AG20443 (cell line): ENCODE measurements at places on chromosomes 1 and 21.

DNA sequence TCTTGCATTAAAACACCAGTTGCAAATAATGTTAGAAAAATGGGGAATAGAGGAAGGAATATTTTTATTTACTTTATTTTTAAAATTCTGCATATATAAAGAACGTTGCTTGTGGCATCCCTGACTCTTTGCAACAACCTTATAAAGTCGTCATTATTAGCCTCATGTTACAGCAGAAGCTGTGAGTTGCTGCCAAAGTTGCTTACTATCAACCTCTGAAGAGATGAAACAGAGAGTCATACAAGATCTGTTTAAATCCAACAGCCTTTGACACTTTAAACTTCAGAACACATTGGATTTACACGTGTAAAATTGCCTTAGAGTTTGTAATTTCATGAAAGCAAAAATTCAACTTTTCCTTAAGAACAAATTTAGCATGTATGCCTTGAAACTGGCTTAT lies 221.9 kb downstream of the MRPL39 start:
- DNase-seq, result no peak

- DNase-seq, result no peak
Observed at GRCh38 chr1:156406251-156406650, 37.2 kb downstream of the RHBG start.

- no peak for DNase-seq
Observed at GRCh38 chr1:172754609-172755008, 95.7 kb downstream of the FASLG start.

DNA sequence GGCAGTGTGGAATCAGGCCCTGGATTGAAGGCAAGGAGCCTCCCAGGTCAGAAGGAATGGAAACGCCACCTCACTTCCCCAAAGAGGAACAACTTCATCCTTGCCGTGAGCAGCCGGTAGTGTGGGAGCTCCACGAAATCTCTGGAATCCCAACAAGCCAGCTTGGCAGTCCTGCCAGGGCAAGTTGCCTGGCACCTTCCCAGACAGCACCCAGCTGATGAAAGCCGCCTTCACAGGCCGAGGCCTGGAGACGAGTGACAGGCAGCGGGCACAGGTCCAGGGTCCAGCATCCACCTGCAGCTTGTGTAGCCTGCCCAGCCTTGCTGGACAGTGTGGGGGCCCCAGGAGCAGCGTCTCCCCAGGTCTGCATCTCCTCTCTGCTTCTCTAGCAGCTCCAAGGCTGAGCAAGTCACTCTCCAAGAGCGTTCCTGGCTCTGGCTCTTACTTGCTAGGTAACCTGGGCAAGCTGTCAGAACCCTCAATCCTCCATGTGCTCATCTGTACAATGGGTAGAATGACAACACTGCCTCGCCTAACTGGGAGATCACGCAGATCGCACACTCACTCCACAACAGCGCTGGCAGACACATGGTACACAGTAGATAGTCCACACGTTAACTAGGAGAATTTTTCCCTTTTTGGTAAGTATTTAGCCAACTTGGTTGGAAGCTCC lies 43.0 kb downstream of the ACOT7 start:
- DNase-seq, result no peak

DNA sequence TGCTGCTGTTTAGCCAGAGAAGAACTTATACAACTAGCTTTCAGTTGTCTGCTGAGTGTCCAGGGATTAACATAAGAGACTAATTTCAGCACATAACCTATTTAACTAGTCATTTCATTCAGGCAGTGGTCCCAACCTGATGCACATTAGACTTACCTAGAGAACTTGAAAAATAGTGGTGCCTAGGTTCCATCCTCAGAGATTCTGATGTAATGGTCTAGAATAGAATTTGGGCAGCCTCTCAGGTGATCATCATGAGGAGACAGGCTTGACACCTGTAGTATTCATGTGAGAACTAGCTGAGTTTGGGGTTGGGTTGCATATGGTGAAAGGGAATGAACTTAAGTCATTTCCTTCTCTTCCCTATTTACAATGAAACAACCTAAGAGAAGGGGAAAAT lies 24.8 kb downstream of the CNST start:
- DNase-seq, result no peak

- no peak for DNase-seq
Observed at GRCh38 chr1:160093624-160094290, 4.7 kb downstream of the IGSF8 start.

- no peak for DNase-seq
Observed at GRCh38 chr1:110243146-110243545, 33.0 kb downstream of the KCNC4 start.

- DNase-seq, result no peak
Observed at GRCh38 chr1:178898401-178898800, 27.5 kb upstream of the ANGPTL1 start.

GRCh38 chr1:29240400-29240837 lies 4.1 kb downstream of the PTPRU start:
- no peak for DNase-seq
